ENCODE measurements at places on chromosomes 5 and 9.

GRCh38 chr5:116759860-116760640, 185.4 kb upstream of the SEMA6A start:
- no peak for DNase-seq

DNA sequence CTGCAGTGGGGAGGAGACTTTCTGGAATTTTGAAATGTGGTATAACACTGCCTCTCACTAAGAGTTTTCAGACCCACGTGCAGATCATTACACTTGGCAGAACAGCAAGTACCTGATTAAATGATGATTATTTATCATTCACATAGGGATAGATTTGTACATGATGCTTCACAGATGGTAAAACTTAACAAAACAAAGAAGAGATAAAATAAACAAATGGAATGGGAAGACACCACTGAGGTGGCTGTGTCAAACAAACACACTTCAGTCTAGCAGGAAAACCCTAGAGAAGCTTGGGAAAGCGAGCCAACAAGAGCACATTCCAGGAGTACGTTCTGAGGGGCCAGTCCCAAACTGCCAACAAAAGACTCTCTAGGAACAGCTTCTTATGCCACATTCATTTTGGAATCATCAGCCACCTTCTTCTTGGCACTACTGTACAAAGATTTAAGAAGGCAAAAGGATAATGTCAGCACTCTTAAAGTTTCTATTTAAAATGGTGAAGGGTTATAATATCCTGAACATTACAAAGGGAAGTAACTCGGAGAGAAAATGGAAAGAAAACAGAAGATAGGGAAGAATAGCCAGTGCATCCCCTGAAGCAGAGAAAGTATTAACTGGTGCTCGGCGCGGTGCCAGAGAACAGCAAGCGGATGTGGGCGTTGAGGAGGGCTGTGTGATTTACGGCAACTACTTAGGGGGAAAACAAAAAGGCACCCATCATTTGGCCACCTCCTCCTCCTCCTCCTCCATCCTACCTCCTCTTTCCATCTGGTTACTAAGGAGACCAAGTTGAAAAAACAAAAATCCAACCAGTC, 1.6 kb downstream of the MED27 start:
- no peak for DNase-seq

DNA sequence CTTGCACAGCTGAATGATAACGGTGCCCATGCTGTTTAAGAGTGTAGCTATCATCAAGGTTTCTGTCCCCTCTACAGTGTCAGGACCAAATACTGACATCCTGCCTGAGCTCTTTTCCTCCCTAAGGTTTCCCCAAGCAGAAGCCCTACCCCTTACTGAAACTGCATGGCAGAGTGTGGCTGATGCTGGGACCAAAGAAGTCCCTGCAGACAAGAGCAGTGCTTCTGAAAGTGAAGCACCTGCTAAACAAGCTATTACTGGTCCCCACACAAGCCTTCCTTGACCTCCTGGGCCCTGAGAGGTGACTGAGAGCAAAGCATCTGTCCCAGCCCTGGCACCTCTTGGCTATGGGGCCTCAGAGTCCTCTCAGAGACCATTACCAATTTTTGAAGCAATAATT, 56.1 kb downstream of the CFAP90 start:
- DNase-seq: no peak

DNA sequence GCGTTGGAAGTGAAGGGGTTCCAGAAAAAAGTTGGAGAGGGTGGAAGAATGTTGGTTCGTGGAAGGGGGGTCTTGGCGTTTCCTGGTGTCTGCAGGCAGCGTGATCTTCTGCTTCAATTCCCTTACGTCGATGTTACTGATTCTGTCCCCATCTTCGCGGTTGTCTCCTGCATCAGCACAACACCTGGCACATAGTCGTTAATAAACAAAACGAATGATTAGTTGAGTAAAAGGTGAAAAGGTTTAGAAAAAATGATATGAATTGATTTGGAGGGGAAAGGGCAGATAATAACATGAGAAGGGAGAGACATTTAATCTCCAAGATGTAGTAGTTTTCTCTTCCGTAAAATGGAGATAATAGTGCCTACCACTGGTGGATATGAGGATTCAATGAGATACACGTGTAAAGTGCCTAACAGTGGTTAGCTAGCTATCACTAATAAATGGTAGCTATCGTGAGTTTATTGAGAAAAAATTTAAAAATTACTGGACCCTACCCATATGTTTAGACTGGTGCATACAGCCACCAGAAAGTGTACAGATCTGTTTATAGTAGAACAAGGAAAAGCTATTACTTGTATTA, 556 bp downstream of the MTREX start:
- peak; percentile 4 for DNase-seq

GRCh38 chr5:73312146-73312871, 136.3 kb downstream of the FOXD1 start:
- no peak for DNase-seq

- no peak for DNase-seq
These were observed 29.2 kb upstream of the ECM2 start for GRCh38 chr9:92564982-92565381.

DNA sequence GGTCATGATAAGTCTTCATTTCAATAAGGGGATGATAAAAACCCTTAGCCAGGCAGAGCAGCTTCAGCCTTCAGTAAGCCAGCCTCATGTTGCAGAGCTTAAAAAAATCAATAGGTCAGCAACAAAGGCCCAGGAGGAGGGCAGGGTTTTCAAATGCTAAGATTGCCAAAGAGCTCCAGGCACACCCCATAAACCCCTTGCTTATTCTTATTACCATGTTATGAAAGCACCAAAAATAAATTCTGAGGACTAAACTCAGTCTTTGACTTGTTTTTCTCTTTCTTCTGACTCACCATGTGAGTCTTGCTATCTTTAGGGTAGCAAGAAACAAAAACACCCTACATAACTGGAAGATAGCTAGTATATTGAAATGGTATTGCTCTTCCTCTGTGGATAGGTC, 317.1 kb downstream of the KCTD16 start:
- DNase-seq: no peak

DNA sequence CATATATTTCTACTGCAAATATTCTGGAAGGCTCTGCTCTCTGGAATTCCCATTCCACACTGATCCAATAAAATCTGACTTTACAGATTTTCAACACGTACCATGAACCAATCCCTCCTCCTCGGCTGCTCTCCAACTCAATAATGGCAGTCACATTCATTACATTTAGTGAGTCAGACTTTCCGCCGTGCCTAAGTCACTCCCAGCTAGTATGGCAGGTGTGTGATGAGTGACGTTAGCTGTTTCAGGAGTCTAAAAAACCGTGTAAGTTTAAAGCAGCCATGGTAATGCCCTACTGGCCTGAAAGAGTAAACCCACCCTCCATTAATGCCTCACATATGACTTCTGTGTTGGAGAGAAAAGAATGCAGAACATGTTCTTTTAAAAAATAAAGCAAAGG, 3.3 kb downstream of the FBN2 start:
- DNase-seq: no peak

- DNase-seq: no peak
These were observed 32.9 kb upstream of the ALDH1A1 start for GRCh38 chr9:72985746-72986145.

- DNase-seq: no peak
These were observed 49.0 kb downstream of the PPARGC1B start for GRCh38 chr5:149779124-149779465.

DNA sequence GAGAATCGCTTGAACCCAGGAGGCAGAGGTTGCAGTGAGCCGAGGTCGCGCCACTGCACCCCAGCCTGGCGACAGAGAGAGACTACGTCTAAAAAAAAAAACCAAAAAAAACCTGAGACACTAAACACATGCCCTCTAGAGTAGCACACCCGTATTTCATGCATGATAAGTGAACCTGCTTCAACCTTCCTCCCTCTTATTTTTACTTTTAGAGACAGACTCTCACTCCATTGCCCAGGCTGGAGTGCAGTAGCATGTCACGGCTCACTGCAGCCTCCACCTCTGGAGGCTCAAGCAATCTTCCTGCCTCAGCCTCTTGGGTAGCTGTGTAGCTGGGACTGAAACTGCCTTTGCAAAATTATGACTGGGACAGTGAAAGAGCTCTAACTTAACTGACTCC, 17.6 kb upstream of the NANS start:
- DNase-seq: no peak

- no peak for DNase-seq
These were observed 65.5 kb upstream of the BARHL1 start for GRCh38 chr9:132516911-132517310.

GRCh38 chr5:93425096-93425495, 155.9 kb downstream of the NR2F1-AS1 start:
- no peak for DNase-seq

- no peak for DNase-seq
These were observed 5.1 kb upstream of the ERAP1 start for GRCh38 chr5:96812851-96813250.

- no peak for DNase-seq
These were observed 1.1 kb downstream of the PDCD1LG2 start for GRCh38 chr9:5511476-5511875.

DNA sequence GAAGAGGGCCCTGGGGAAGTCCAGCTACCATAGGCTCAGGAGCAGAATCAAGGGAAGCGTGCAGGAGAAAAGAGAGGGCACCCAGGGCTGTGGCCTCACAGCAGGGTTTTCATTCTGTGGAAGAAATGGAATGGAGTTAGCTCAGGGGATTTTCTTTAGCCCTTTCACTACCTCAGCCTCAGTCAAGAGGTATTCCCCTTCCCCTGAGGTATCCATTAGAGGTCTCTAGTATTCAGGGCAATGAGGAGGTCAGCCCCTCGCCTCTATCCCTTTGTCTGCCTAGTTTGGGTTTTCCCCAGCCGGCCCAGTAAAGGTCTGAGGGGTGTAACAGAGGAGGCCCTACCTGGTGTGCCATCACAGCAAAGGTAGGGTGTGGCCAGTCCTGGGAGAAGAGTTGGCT, 21.5 kb downstream of the GFRA3 start:
- no peak for DNase-seq

GRCh38 chr5:36667824-36668223, 61.4 kb downstream of the SLC1A3 start:
- DNase-seq: no peak

GRCh38 chr5:77294185-77294584, 83.7 kb downstream of the PDE8B start:
- no peak for DNase-seq

- no peak for DNase-seq
These were observed 69.9 kb downstream of the DAPK1 start for GRCh38 chr9:87567571-87567970.

DNA sequence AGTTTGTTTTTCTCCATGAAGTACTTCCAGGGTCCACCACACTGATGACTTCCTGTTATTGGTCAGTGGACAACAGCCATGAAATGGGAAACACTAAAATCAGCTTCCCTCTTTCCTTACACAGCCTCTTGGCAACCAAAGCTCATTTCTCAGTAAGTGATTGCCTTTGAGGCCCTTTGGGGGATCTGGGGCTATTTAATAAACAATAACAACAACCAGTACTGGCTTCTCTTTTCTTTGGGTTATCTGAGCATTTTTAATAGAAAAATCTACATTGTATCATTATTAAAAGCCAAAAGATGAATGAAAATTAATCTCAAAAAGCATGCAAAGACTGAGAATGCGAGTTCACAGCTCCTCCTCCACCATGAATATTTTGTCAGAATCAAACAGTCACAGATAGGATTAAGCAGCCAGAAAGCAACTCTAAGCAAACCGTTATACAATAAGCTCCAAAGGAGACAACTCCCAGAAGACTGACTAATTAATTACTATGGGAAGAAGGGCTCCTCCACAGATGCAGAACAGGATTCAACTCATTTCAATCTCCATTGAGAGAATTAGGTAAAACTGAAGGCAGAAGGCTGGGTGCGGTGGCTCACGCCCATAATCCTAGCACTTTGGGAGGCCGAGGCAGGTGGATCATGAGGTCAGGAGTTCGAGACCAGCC, 68.3 kb downstream of the SERINC5 start:
- no peak for DNase-seq

GRCh38 chr9:114691046-114691955, 9.3 kb upstream of the TEX48 start:
- DNase-seq: no peak

GRCh38 chr9:128282500-128282899, 6.4 kb downstream of the SWI5 start:
- no peak for DNase-seq

DNA sequence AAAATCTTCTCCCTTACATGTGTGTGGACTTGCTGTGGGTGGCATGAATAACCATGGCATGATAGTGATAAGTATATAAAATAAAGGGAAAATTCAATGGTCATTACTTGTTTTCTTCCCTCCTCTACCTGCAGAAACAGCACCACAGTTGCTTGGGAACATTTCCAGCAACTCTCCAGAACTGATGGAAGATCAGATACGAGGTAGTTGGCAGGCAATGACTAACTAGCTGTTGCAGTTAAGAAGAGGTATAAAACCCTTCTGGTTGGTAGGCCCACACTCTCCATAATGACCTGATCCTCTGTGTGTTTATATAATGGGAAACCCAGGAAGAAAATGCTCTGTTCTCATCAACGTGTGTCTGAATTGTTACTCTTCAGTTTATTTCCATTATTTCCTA, 185.9 kb downstream of the SYK start:
- no peak for DNase-seq

DNA sequence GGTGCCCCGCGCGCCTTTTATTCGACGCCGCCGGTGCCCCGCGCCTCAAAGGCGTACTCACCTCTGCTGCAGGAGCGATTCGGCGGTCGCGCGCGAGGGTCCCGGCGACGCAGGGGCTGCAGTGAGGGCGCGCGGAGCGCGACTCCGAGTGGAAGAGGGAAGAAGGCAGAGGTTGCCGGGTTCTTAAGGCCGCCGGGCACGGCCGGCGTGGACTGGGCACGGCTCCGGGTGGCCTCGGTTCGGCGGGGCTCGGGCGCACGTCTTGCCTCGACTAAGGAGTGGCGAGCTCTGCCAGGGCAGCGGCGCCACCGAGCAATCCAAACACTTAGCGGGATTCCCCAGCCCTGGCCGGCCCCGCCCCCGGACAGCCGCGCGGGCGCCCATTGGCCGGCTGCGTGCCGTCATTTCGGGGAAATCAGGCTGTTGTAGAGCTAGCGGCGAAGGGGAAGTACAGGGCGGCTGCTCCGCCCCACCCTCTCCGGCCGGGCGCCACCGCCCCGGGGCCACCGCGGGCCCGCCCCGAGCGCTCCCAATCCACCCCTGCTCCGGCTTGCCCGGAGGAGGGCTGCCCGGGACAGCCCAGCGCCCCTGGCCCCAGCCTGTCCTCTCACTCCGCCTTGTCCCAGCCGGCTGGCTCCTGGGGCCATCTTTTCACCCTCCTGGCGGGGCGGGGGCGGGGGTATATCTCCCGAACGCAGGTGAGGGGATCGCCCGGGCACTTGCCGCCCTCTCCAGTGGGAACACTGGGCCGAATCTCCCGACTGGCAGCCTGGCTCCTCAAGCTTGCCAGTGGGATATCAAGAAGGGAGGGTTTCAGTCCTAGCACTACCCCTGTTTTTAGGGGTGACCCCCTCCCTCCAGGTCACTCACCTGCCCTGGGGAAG, at the start of gene IRF1:
Gene IRF1, minus strand, starts transcription at position 290 of the 884 bp plus-strand sequence. CDS start 1,295 bp downstream, outside the sequence.
- DNase-seq: peak; percentile 97

GRCh38 chr5:131979816-131980215, 31.6 kb downstream of the ACSL6 start:
- no peak for DNase-seq

DNA sequence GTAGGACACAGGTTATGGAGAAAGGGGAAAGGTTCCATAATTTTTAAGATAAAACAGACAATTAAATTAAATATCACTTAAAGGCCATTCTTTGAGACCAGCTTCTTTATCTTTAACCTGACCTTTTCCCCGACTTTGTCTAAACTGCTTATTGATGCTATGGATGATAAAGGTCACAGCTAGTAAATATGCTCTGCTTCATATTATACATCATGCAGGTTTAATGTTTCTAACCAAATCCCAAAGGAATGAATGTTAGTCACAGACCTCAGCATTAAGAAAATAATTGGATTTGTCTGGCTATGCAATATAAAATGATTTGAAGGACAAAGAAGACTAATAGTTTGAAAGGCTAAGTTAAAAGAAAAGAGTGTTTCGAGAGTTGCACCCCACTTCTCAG, 147.6 kb downstream of the ST8SIA4 start:
- DNase-seq: no peak
